ENCODE measurements at places on chromosomes 2 and 18.
A peak's percentile ranks its signal among the peaks of the same experiment; 100 is the strongest.

- no peak for DNase-seq
These were observed 71.4 kb upstream of the GLS start for GRCh38 chr2:190809139-190809764.

DNA sequence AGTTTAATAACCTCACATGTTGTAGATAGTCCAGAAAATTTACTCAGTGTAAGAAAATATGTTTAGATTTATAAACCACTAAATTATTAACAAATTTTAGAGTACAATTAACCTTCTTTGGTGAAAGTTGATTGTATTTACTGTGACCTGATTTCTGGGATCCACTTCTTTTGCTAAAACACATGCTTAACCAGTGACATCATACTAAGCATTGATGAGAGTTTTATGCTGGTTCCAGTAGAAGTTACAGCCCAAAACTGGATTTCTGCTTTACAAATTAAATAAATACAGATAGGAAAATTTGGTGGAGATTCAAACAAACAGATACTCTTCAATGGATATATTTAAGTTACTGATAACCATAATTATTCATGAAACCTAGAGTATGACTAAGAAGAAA lies 40.9 kb downstream of the RBBP8 start:
- DNase-seq: no peak

DNA sequence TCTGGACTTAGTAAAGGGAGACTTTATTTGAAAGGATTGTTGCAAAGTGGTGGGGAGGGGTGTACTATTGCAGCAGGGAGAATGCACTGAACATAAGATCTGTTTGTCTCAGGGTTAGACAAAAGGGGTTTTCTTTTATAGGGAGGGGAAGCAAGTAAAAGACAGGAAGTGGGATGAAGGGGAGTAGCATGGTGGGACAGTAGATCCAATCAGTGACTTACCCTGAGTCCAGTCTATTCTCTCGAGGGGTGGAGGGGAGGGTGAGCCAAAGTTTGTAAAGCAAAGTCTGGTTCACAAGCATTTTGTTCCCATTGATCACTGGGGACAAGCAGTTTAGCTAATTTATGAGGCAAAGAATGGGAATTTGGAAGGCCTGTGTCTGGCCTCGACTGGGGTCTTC lies 35.0 kb upstream of the CYP27C1 start:
- DNase-seq: no peak

GRCh38 chr18:74436158-74436769 lies 20.8 kb downstream of the DIPK1C start:
- DNase-seq: no peak

DNA sequence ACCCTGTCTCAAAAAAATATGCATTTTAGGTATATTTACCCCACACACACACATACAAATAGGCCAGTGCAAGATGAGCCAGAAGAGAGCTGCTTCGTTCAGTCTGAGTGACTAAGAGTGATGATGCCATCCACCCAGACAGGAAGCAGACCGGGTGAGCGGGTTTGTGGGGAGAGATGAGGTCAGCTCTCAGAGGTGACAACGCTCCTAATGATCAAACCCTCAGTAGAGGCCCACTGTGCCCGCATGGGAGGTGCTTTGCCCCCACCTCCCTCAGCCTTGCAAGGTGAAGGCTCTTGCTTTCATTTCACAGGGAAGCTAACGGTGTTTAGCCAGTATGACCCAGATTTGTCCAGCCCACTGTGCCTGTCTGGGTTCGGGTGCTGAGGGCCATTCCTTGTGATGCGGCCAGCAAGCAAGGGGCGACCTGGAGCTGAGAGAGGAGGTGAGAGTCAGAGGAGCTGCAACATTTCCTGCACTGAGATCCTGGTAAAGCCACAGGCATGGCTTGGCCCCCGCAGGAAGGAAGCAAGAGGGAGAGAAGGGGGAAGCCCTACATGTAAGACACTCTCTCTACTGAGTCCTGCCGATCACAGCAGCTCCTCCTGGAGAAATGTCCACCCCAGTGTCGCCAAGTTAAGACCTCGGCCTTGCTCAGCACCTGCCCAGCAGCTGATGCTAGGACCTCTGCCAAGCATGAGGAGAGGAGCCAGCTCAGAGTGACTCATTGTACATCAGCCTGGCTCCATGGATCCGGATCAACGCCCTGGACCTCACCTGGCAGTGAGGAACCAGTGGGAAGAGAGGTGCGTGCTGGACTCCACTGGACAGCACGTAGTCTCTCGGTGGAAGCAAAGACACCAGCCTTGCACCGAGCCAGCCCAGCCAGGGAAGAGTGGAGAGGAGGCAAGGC lies 37.0 kb downstream of the NIFK start:
- peak; percentile 39 for DNase-seq

DNA sequence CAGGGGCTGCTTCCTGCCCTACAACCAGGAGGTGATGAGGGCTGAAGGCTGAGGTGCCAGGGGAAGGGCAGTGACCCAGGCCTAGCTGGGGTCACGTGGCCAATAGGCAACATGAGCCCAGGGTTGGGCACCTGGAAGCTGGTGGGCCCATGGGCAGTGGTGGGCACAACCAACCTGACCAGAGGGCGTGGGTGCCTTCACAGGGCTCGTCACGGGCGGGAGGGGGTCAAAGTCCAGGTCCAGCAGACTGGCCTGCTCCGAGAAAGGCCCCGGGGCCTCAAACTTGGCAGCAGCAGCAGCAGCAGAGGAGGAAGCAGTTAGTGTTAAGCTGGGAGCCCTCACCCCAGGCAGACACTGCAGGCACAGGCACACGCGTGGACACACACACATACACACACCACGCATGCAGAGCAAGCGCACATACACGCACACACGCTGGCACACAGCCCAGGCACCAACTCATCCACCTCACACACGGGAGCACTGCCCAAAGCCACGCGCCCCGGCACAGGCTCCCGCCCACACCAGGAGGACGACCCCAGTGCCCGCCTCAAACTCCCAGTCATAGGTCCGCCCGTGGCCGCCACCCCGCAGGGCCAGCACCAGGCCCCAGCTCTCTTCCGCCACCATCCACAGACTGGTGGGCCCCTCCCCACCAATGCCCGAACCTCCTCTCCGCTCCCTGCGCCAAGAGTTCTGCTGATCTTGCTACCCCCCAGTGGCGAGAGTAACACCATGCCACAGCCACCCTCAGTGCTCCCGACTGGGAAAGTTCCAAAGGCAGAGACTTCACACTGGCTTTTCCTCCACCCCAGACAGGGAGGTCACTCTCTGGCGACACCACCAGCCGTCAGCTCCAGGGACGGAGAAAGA lies 53.0 kb downstream of the BIN1 start:
- no peak for DNase-seq

DNA sequence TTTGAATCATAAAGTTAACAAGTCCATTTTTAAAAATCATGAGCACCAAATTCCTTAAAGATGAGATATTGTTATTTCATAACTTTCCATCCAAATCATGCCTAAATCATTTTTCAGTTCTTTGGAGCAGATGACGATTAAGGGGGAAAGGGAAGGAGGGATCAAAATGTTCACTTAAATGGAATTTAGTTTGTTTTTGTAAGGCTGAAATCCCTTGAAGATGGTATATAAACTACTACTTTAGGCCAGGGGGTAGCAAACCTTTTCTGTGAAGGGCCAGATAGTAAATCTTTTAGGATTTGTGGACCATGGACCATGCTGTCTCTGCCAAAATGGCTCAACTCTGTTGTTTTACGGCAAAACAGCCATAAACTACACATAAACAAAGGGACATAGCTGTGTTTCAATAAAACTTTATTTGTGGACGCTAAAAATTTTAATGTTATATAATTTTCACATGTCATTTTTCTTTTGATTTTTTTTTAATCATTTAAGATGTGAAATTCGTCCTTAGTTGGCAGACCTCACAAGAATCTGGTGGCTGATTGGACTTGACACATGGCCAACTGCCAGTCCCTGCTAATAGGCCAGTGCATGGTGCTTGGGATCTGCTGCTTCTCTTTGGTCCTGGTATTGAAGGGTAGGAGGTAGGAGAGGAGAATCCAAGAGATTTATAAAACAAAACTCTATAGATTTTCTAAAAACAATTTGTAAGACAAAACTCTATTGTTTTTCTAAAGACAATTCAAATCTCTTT lies 52.0 kb upstream of the RTN4 start:
- no peak for DNase-seq

GRCh38 chr2:224847381-224847780 lies 131.2 kb upstream of the CCDC195 start:
- DNase-seq: no peak

DNA sequence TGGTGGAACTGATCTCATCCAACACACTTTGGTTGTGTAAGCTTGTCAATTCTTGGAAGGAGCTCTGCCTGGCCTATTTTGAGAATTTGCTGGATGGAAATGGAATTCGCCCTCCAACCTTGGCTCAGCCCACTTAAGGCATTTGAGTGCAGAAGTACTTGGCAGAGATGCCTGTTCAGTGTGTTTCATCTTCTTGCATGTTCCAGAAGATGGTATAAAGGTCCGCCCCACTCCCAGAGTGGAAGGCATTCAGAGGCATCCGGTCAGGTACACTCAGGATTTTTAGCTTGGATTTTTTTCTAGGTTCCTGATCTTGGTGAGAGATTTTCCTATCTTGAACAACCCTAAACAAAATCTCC lies 61.3 kb upstream of the TXNDC2 start:
- no peak for DNase-seq

All from stimulated activated CD4-positive, alpha-beta T cell treated with anti-CD3 and anti-CD28 coated beads, Interleukin-1b, Interleukin-23, amount 100 ng/mL, for 1 hour (primary cell).